Left kidney (tissue), 8 donors: ENCODE measurements at places on chromosomes 1 and 21. TPM values are rescaled to one million over a fixed set of nuclear protein-coding genes. Genes with fewer than 3 reads are reported as not detected.

DNA sequence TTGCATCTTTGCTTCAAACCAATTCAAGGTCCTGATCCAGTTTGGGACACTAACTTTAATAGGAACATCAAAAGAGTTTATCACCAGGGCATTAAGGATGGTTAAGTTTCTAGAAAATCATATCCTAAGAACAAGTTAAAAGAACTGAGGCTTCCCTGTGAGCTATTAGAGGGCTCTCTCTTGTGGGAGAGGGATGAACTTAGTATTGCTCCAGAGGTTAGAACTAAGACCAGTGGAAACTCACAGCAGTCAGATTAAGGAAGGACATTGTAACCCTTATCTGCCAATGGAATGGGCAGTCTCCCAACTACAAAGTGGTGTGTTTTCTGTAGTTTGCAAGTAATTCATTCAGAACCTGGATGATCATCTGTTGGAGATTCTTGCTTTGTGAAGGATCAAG is 36.8 kb downstream of the UBE2U start:
- DNase-seq: no peak

DNA sequence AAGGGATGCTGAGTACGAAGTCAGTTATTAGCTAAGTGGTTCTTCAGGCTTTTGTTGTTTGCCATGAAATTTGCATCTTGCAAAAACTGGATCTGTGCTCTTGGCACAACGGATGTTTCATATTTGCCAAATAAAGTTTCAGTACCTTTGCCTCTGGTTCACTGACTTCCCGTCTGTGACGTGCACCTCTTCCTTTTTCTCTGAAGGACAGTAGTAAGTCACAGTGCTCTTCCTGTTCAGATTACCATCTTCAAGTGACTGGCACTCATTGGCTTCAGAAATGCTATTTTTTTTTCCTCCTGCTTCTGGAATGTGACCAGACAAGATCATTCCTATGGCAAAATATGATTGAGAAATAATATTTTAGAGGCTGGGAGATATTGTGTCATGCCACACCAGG is 75.9 kb upstream of the GREM2 start:
- DNase-seq: no peak

- DNase-seq: no peak
These were observed 2.6 kb upstream of the LUZP1 start for GRCh38 chr1:23171181-23171755.

DNA sequence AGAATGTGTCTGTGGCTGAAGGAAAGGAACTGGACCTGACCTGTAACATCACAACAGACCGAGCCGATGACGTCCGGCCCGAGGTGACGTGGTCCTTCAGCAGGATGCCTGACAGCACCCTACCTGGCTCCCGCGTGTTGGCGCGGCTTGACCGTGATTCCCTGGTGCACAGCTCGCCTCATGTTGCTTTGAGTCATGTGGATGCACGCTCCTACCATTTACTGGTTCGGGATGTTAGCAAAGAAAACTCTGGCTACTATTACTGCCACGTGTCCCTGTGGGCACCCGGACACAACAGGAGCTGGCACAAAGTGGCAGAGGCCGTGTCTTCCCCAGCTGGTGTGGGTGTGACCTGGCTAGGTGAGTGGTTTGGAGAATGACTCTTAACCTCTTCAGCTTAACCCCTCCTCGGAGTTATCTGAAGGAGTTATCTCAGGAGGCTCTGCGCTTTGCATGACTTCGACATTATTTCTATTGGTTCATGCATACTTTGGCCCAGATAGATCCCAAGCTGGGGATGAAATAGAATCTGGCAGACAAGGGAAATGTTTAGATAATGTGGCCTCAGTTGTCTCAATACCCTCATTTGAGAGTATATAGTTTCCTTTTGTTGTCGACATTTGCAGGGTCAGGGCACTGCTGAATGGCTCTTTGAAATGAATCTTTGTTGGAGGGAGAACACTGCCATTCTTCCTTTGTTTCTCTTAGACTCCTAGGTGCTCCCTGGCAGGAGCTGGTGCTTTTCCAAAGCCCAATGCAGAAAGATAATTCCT is 39.7 kb downstream of the PTGFRN start:
- no peak for DNase-seq

DNA sequence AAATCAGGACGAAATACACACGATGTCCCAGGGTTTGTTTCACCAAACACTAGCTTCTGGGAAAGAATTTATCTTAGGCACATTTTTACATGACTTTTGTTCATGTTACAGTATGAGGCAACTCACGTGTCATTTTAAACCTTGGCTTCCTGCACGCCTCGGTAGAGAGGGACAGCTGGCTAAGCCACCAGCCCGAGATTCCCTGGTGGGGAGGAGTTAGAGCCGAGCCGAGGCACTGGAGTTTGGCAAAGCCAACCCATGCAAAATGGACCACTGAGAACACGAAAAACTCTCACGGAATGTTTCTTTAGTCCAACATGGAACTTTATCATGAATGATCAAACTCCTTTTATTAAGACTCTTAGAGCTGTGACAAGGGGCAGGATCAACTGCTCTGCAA is 240.0 kb downstream of the DYRK1A start:
- no peak for DNase-seq

DNA sequence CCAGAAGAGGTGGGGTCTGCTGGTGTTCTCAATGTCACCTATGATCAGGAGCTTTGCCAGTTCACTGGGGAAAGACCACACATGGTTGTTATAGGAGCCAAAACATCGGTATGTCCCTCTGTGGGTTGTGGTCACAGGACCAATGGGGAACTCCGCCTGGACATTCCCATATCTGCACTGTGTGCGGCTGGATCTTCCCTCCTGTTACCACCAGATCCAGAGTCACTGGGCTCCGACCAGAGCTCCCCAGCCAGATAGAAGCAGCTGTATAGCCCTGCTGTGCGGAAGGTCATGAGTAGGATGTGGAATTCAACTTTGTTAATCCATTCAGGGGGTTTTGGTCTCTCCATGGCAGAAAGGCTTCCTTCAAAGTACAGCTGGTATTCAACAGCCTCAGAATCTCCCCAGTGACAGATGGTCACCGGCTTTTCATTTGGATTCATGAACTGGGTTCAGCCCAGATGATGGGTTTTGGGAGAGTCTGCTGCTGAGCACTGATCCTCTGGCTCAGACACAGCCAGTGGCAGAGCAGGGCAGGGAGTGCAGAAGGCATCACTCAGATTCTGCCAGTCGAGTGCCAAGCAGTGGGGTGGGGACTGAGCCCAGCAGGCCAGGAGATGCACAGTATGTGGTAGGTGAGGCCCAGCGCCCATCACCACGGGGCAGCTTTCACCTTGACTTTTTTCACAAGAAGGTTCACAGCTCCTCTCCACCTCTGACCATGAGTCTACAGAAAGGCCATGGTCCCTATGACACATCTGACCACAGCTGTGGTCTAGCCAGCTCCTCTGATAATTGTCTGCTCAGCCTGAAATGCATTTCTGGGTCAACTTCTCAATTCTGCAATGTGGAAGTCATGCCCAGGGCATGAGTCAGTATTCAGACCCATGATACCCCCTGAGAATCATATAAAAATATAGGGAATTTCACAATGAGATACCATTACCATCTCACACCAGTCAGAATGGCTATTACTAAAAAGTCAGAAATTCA is 2.9 kb upstream of the SHCBP1L start:
- DNase-seq: no peak

- DNase-seq: no peak
These were observed 53.4 kb downstream of the DMAP1 start for GRCh38 chr1:44266400-44267344.

DNA sequence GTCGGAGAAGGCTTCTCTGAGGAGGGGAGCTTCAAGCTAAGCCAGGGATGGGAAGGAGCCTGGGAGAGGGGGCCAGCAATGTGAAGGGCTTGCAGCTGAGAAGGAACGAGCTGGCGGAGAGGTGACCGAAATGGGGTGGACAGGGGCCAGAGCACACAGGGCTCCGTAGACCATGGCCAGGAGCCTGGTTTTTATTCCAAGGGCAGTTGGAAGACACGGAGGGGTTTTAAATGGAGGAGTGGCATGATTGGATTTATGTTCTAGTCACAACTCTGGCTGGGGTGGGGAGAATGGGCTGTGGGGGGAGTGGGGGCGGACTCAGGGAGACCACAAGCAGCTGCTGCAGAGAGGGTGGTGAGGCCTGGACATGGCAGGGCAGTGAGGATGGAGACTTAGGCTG is 5.1 kb upstream of the EPS8L3 start:
- DNase-seq: no peak

DNA sequence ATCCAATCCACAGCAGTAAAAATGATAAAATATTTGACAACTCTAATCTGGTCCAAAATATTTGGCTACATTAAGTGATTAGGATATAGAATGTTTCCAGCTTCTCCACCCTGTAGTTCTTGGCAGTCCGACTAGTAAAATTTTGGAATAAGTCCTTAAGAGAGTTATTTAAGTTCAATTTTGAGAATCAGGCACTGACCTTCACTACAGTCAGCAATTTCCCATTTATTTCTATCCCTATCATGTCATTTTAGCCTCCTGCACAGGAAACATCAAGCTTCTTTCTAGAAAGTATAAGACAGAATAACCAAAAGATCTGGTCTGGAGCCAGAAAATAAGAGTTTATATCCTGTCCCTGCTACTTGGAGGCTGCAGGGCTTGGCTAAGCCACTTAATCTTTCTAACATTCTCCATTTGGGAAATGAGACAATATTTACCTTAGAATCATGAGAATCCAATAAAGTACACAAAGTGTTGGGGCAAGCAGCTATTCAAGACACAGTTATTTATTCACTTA is 162.2 kb downstream of the DPYD start:
- DNase-seq: peak; percentile 48

- DNase-seq: peak; percentile 62
These were observed 53.4 kb downstream of the GALNT2 start for GRCh38 chr1:230120289-230120920.

DNA sequence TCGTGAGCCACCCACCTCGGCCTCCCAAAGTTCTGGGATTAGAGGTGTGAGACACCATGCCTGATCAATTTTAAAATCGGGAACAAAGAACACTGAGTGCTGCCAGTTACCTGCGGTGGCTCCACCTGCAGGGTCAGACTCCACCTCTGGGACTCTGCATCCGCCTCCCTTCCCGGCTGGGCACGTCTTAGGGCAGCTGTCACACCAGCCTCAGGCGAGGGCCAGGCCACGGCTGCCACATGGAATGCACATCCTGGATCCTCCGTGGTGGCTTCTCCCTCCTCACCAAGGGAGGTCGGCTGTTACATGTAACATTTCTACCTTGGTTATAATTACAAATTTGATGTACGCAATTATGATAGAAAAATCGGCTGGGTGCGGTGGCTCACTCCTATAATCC is 5.9 kb upstream of the MXRA8 start:
- no peak for DNase-seq

GRCh38 chr1:162007466-162007865 is 16.2 kb downstream of the OLFML2B start:
- DNase-seq: no peak

DNA sequence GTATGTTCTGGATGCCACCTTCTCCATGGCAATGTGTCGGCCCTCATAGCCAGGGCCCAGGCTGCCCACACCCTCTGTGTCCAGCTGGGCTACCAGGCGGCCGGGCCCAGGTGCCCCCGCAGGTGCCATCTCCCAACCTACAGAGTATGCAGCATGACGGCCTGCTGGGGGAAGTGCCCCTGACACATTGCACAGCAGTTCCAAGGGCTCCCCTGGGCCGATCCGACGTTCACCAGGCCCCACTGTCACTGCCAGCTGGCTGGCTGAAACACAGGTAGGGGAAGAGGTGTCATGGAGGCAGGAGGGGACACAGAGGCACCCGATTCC is 5.4 kb downstream of the IGSF8 start:
- DNase-seq: no peak

- DNase-seq: no peak
These were observed 53.3 kb upstream of the ZC3H11B start for GRCh38 chr1:219666242-219666641.

DNA sequence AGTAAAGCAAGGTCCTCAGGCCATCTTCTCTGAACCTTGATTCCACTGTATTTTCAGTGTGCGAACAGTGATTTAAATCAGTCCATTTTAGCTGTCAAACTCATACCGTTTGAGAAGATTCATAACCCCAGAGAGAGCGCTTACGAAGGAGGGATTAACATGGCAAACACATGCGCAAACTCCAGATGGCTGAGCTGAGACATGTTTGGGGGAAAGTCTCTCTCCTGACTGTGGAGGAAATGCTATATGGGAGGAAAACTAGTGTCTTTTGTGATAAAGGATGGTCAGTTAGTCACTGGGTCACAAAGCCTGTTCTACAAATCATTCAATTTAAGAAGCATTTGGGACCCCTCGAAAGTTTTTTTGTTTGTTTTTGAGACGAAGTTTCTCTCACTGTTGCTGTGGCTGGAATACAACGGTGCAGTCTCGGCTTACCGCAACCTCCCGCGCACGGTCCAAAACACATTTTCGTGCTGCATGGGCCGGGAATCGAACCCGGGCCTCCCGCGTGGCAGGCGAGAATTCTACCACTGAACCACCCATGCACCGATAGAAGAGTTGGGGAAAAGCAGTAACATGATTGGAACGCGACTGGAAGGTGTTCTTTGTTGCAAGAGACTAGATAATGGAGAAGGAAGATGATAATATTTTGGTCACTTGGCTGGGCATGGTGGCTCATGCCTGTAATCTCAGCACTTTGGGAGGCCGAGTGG is 58.4 kb upstream of the CXADR start:
- peak; percentile 57 for DNase-seq

GRCh38 chr1:185087101-185087500 is 41.7 kb downstream of the RNF2 start:
- no peak for DNase-seq

- DNase-seq: no peak
These were observed 125.2 kb upstream of the KIAA0040 start for GRCh38 chr1:175317779-175318178.

DNA sequence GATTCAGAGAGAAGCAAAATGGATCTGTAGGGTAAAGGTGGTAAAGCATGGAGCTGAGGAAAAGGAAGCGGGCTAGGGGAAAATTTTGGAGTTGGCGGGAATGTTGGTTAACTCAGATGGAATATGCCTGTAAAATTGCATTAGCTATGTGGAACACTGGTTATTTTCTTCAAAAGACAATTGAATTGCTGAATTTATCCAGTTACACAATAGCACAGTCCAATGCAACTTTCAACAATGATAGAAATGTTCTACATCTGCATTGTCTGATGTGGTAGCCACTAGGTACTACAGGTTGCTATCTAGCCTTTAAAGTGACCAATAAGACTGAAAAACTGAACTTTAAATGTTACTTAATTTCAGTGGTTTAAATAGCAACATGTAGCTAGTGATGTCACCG is 315.2 kb downstream of the ASTN1 start:
- no peak for DNase-seq

- no peak for DNase-seq
These were observed 73.3 kb upstream of the PGD start for GRCh38 chr1:10325521-10325920.

The S100A12 gene
- polyA plus RNA-seq: not detected

The TTC24 gene
- polyA plus RNA-seq: 1.6 TPM

The FMO4 gene
- polyA plus RNA-seq: 28.2 TPM

The CAMK1G gene
- 5.2 TPM for polyA plus RNA-seq
